Foreskin keratinocyte (primary cell): ENCODE measurements at places on chromosomes 7 and 10. TPM values are rescaled to one million over a fixed set of nuclear protein-coding genes. Genes with fewer than 3 reads are reported as not detected.

The ZP3 gene
- total RNA-seq: 7.8 and 10.2 TPM in 2 replicates

The GNAT3 gene
- total RNA-seq: not detected in 2 replicates

The NUDT5 gene
- 112 and 114 TPM in 2 replicates for total RNA-seq

The GHRHR gene
- total RNA-seq: not detected in 2 replicates

The ALKBH4 gene
- total RNA-seq: 9.6 and 9.9 TPM in 2 replicates

The RBM20 gene
- total RNA-seq: not detected in 2 replicates

The NKX2-3 gene
- total RNA-seq: not detected in 2 replicates

The RAMP3 gene
- total RNA-seq: not detected in 2 replicates

The GRIFIN gene
- not detected in 2 replicates for total RNA-seq

The LLCFC1 gene
- not detected in 2 replicates for total RNA-seq

The TMEM176B gene
- not detected in 2 replicates for total RNA-seq

The HKDC1 gene
- total RNA-seq: 0.48 and 0.71 TPM in 2 replicates

The CRPPA gene
- total RNA-seq: 0.35 and 0.51 TPM in 2 replicates

The SPDYE11 gene
- total RNA-seq: not detected in 2 replicates

The ZNF789 gene
- 4.2 and 6.1 TPM in 2 replicates for total RNA-seq

The PDSS1 gene
- total RNA-seq: 18.0 and 20.3 TPM in 2 replicates

The FAM25A gene
- total RNA-seq: 0.56 TPM in 1 of 2 replicates, not detected in the other

The PIK3CG gene
- total RNA-seq: not detected in 2 replicates

The FAM25G gene
- 0.74 TPM in 1 of 2 replicates, not detected in the other for total RNA-seq

The SEMA3E gene
- total RNA-seq: 0.42 and 0.44 TPM in 2 replicates

The SPACDR gene
- 0.28 and 0.54 TPM in 2 replicates for total RNA-seq

The ZNF804B gene
- total RNA-seq: not detected in 2 replicates

The C7orf33 gene
- not detected in 2 replicates for total RNA-seq

The CNPY4 gene
- total RNA-seq: 10.9 and 13.0 TPM in 2 replicates

The PTF1A gene
- not detected in 2 replicates for total RNA-seq

The SLC16A12 gene
- 0.17 and 0.18 TPM in 2 replicates for total RNA-seq

The AGR2 gene
- total RNA-seq: 0.92 and 2.3 TPM in 2 replicates

The SPAM1 gene
- not detected in 2 replicates for total RNA-seq
